ENCODE measurements at places on chromosomes 4 and X. TPM values are rescaled to one million over a fixed set of nuclear protein-coding genes. Genes with fewer than 3 reads are reported as not detected.

DNA sequence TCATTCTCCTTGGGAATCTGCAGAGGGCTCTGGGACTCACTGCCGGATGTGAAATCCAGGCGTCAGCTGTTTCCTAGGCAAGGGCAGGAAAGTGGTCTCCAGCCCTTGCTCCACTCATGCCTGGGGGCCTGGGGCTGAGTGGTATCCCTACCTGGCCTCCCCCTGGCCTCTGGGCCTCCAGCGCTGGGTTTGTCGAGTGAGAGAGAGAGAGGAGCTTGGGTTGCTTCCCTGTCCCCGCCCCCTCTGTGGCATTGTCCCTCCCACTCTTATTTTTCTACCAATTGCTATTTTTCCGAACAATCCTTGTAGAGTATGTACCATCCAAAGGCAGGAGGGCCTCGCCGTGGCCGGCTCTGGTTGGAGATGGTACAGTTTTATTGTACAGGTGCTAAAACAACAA lies 53.1 kb downstream of the ELF4 start:
- no peak overlapping the region for H3K27ac ChIP-seq
- H3K4me3 ChIP-seq, result no peak overlapping the region
- no peak for DNase-seq
- no peaks in the 10 kb centered on the region for H3K27me3 ChIP-seq

HTR2C gene
- not detected for total RNA-seq

SULT1B1 gene
- 0.24 TPM for total RNA-seq

GRCh38 chr4:70722199-70722791 lies 531 bp downstream of the RUFY3 start:
- H3K27ac ChIP-seq, result no peak overlapping the region
- H3K27me3 ChIP-seq, result no peaks in the 10 kb centered on the region
- DNase-seq, result peak; percentile 24

DNA sequence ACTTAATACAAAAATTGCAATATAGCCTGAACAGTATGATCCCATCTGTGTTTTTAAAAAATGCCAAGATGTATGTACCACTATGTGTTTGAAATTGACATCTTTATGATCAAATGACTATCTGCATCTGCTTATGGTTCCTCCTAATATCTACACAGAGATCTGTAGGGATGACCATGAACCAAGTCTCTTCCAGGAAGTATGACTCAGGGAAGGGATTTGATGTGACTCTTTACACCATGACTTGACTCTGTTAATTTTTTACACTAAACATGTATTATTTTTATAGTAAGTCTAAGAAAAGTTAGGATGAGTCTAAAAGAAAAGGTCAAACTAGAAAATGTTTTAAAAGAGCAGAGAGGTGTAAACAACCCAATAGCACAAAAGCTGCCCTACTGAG lies 164.0 kb downstream of the SH3KBP1 start:
- H3K27me3 ChIP-seq, result no peaks in the 10 kb centered on the region
- H3K36me3 ChIP-seq, result no peaks in the 10 kb centered on the region
- H3K27ac ChIP-seq, result no peak overlapping the region
- DNase-seq, result no peak

ATOH1 gene
- total RNA-seq, result not detected

DNA sequence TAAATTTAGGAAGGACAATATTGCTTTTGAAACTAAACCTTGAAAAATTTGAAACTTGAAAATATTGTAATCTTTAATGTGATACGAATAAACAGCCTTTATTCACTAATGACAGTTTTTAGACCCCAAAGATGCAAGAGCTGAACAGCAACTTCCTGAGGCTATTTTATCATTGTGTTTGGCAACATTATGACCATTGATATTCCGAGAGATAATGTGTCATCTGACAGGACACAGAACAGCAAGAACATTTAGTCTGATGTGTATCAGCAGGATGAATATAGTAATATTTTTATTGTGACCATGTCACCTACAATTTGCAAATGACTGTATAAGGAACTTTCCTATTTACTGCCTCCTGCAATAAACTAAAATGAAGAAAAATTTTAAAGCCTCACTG lies 316.0 kb downstream of the ADAM29 start:
- no peak overlapping the region for H3K4me3 ChIP-seq
- no peak for DNase-seq
- no peak overlapping the region for H3K27ac ChIP-seq
- H3K4me1 ChIP-seq, result no peaks in the 10 kb centered on the region

OFD1 gene
- total RNA-seq, result 8.2 TPM

DNA sequence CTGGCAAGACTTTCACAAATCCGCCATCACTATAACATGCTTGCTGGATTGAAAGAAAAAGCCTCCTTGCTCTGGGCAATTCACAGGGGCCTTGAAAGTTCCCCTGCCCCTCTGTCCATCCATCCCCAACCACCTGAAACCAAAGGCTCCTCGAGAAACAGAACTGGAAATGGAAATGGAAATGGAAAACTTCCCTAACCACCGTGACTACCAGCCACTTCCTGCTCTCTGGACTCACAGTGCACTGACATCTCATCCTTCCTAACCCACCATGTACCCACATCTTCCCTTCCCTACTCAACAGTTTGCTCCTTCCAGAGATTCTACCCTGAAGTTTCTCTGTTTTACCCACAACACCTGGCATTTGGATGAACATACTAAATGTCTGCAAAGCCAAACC lies 603.6 kb upstream of the DIPK2B start:
- H3K27me3 ChIP-seq, result no peaks in the 10 kb centered on the region
- H3K27ac ChIP-seq, result no peak overlapping the region
- no peak for DNase-seq
- H3K36me3 ChIP-seq, result no peaks in the 10 kb centered on the region
- no peaks in the 10 kb centered on the region for H3K4me1 ChIP-seq
- no peak overlapping the region for H3K4me3 ChIP-seq

GRCh38 chr4:56307423-56307822 lies 79.9 kb downstream of the AASDH start:
- no peaks in the 10 kb centered on the region for H3K27me3 ChIP-seq
- no peak overlapping the region for H3K4me3 ChIP-seq

TBCK gene
- 9.7 TPM for total RNA-seq

DNA sequence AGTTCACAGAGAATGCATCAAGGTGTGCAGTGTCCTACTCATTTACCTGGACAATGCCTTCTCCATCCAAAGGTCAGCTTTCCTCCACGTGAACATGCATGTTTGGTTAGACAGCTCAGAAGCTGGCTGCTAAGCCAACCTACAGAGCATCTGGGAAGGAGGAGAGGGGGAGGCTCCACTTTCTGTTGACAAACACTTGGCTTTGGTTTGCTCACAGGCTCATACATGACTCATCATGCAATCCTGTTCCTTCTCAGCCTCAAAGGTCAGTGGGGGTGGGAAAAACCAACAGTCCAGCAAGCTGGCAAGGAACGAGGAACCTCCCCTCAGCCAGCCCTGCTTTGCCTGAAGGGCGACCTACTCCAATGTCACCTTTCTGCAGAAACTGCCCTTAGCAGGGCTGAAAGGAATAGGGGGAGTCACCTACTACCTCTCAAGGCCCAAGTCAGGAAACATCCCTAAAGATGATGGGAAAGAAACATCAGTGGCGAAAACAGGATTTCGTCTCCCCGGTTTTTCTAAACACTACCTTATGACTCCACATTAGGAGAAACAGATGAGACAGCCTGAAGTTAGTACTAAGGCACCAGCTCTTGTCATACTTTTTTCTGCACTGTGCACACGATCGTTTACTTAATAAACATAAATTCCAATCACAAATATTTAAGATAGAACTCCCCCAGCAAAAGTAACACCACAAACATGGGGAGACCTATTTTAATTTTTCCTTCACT lies 37.9 kb downstream of the RELL1 start:
- H3K4me1 ChIP-seq, result peaks cover 18% of the 10 kb centered on the region
- DNase-seq, result peak; percentile 82
- peak overlapping the region; percentile 62 for H3K27ac ChIP-seq
- peaks cover 6% of the 10 kb centered on the region for H3K36me3 ChIP-seq
- H3K4me3 ChIP-seq, result no peak overlapping the region
- no peaks in the 10 kb centered on the region for H3K27me3 ChIP-seq

DNA sequence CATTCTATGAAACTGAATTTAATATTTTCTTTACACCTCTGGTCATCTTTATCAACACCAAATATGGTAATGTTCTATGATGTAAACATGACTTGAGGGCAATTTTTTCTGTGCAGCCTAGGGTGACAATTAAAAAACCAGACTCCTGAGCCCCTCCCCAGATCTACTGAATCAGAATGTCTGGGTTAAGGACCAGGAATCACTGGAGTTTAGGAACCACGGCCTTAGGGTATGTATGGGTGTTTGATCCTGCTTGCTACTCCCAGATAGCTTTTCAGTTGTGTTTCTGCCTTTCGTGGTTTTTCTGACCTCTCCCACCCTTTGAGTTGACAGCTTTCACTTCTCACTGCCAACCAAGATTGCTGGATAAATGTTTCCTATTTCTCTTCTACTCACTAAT lies 332.2 kb downstream of the DHX15 start:
- H3K27ac ChIP-seq, result no peak overlapping the region
- no peak for DNase-seq
- H3K27me3 ChIP-seq, result no peaks in the 10 kb centered on the region
- no peaks in the 10 kb centered on the region for H3K36me3 ChIP-seq
- no peak overlapping the region for H3K4me3 ChIP-seq

DNA sequence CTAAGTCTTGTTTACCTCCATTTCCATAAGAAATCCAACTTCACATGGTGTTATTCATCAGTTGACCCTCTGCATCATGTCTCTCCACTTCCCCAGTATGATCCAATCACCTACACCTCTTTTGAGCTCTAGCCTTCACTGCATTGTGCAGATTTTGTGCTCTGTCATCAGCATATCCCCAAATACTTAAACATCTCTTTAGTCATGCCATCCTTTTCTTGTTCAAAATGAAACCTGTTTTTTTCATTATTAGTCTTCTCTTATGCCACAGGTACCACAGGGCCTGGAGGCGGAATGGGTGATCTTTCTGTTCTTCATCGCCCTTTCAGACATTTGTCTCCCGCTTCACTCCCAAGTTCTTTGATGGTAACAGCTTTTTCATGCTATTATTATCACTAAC lies 382.7 kb upstream of the GALNTL6 start:
- H3K4me1 ChIP-seq, result no peaks in the 10 kb centered on the region
- H3K27me3 ChIP-seq, result no peaks in the 10 kb centered on the region
- no peak overlapping the region for H3K4me3 ChIP-seq
- DNase-seq, result no peak

- H3K4me3 ChIP-seq, result no peak overlapping the region
- H3K36me3 ChIP-seq, result no peaks in the 10 kb centered on the region
- no peaks in the 10 kb centered on the region for H3K27me3 ChIP-seq
- H3K4me1 ChIP-seq, result no peaks in the 10 kb centered on the region
- DNase-seq, result no peak
These were observed 452.9 kb downstream of the DTHD1 start for GRCh38 chr4:36734334-36734733.

IL3RA gene
- total RNA-seq, result 3.1 TPM

DNA sequence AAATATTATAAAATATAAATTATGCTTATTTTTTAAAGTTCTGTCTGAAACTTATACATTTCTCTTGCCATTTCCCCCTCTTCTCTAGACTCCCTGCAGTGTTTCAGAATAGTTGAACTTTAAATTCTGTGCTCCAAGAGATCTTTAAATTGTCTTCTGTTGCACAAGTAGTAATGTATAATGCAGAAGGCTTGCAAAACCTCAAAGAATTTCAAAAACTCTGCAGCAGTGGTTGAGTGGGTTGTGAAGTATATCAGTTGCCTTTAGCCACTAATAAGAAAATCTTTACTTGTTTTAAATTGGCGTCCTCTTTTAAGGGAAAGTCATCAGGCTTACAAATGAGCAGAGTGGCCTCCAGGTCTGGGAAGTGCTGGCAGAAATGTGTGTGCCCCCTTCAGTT lies 1153.3 kb upstream of the PABPC4L start:
- no peaks in the 10 kb centered on the region for H3K4me1 ChIP-seq
- no peak overlapping the region for H3K27ac ChIP-seq
- H3K36me3 ChIP-seq, result no peaks in the 10 kb centered on the region
- no peaks in the 10 kb centered on the region for H3K27me3 ChIP-seq

CSAG2 gene
- total RNA-seq, result not detected

Measured in psoas muscle (tissue), 8 donors.